Tibial nerve (tissue), 4 donors: ENCODE measurements at places on chromosomes 2 and 18. TPM values are rescaled to one million over a fixed set of nuclear protein-coding genes. Genes with fewer than 3 reads are reported as not detected.

Gene FAM124B
- 9.2 TPM for total RNA-seq

Gene B3GNT7
- 2.6 TPM for total RNA-seq

Gene CFC1
- not detected for total RNA-seq

DNA sequence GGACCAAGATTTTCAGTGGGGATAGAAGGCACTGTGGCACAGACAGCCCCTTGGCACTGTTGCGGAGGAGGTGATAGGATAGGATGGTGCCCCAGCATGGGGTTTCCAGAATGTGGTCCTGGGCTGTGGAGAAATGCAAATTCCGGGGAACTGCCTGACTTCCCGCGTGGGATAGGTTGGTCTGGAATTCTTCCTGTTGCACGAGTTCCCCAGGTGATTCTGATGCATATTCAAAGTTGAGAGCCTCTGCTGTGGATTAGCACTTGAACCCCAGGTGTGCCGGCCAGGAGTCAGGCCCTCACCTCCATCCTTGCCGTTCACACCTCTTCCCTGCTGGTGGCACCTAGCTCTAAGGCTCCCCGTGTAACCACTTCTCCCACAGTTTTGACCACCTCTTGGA lies 15.5 kb downstream of the NCK2 start:
- peaks cover 39% of the 10 kb centered on the region for H3K4me1 ChIP-seq
- H3K36me3 ChIP-seq: no peaks in the 10 kb centered on the region
- no peak overlapping the region for H3K4me3 ChIP-seq

GRCh38 chr18:21196426-21196825 lies 45.6 kb upstream of the GREB1L start:
- H3K27ac ChIP-seq: no peak overlapping the region
- no peaks in the 10 kb centered on the region for H3K36me3 ChIP-seq
- H3K4me3 ChIP-seq: no peak overlapping the region
- peaks cover 5% of the 10 kb centered on the region for H3K27me3 ChIP-seq
- H3K4me1 ChIP-seq: no peaks in the 10 kb centered on the region

GRCh38 chr2:147342329-147342728 lies 502.5 kb upstream of the ACVR2A start:
- H3K27ac ChIP-seq: no peak overlapping the region
- no peak for DNase-seq
- no peaks in the 10 kb centered on the region for H3K27me3 ChIP-seq
- no peaks in the 10 kb centered on the region for H3K36me3 ChIP-seq
- H3K4me1 ChIP-seq: no peaks in the 10 kb centered on the region

DNA sequence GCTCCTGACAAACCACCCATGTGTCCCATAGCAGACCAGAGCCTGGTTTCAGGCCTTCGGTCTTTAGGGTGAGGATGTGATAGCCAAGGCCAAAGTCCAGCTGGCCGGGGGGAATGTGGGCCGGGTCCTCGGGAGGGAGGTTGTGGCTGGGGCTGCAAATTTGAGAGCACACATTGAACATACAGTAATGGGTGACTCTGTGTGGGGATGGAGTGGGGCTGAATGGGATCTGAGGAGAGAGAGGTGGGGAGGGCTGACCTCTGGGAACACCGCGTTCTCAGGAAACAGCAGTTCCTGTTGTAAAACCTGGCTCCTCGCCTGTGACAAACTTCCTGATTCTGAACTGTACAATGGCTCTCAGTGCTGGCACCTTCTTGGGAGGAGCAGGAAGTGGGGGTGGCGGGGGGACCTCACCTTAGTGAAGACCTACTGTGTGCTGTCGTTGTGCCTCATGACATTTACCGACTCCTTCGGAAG lies 48.8 kb downstream of the MCFD2 start:
- peak overlapping the region; percentile 48 for H3K27ac ChIP-seq
- no peaks in the 10 kb centered on the region for H3K36me3 ChIP-seq
- DNase-seq: no peak
- H3K4me3 ChIP-seq: no peak overlapping the region
- H3K27me3 ChIP-seq: no peaks in the 10 kb centered on the region
- no peaks in the 10 kb centered on the region for H3K4me1 ChIP-seq

DNA sequence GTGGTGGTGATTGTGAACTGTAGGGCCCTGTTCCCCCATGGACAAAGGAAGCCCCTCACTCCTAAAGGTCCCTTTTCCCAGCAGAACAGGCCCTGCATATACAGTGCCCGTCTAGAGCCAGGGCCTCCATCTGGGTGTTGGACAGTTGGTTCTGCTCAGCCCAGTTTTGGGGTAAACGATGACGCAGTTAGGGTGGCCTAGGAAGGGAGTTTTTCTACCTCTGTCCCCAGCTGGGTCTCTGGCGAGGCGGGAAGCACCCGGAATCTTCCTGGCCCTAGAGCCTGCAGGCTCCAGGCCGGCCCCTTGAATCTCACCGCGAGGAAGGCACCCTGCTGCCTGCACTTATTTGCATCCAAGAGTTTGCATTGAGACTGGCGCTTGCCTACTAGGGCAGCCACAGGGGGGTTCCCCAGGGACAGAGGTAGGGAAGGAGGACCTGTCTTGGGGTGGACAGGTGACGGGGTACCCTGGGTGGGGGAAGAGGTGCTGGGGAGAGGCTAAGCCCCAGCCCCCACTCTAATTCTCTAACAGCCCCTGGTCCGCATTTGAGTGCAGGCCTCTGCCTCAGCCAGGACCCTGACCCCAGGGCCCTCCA lies 529 bp upstream of the MTA3 start:
- H3K27me3 ChIP-seq: no peaks in the 10 kb centered on the region
- no peaks in the 10 kb centered on the region for H3K4me1 ChIP-seq
- peak overlapping the region; percentile 74 for H3K4me3 ChIP-seq
- no peak for DNase-seq
- H3K27ac ChIP-seq: peak overlapping the region; percentile 92

GRCh38 chr18:9380621-9381395 lies 46.2 kb downstream of the TWSG1 start:
- no peaks in the 10 kb centered on the region for H3K27me3 ChIP-seq
- H3K4me1 ChIP-seq: no peaks in the 10 kb centered on the region
- peak overlapping the region; percentile 2 for H3K27ac ChIP-seq
- H3K36me3 ChIP-seq: no peaks in the 10 kb centered on the region
- DNase-seq: no peak
- no peak overlapping the region for H3K4me3 ChIP-seq

DNA sequence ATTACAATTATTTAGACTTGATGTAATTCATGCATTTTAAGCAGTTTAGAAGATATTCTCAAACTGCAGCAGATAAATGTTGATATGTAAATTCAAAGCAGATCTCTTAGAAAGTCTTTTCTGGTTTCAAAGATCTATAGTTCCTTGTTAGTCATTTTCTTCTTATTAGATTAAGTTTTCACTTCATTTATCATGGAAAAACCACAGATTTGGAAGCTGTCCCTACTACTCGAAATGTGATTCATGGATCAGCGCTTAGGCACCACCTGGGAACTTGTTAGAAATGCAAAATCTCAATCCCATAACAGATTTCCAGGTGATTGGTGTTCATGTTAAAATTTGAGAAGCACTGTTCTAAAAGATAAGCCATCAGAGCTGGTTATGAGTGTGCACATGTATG lies 92.8 kb upstream of the CDH2 start:
- no peak overlapping the region for H3K4me3 ChIP-seq
- no peaks in the 10 kb centered on the region for H3K27me3 ChIP-seq
- no peak overlapping the region for H3K27ac ChIP-seq
- H3K4me1 ChIP-seq: no peaks in the 10 kb centered on the region

DNA sequence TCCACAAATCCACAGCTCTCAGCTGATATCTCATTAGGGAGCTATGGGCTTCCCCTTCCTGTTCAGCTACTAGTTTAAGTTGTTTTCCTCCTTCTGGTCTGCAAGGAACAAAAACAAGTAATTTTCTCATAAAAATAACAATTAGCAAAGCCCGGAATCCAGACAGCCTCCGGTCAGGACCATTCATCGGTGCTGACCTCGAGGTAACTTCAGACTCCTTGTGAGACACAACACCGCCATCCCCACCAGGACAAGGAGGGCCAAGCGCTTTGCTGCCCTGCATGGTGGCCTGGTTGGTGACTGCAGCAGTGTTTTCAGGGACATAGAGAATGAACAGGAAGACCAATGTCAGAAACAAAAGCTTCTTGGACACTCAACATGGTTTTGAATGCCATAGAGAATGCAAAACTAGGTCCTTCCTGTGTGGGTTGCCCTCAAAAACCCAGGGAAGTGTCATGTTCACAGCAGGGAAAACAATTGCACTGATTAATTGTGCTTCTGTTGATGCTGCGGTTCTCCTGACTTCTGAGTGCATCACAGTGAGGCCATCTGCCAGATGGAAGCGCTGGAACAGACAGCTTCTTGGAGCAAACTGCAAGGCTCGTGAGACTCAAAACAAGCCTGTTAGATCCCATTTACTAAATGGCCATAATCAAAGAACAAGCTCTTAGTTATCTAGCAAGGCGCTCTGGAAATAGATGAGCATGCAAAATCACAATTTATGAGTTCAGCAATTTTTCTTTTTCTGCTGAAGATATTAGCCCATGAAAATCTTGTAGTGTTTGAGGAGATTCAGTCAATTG lies 77.1 kb downstream of the HS1BP3 start:
- no peak overlapping the region for H3K4me3 ChIP-seq
- H3K4me1 ChIP-seq: peaks cover 94% of the 10 kb centered on the region
- peak overlapping the region; percentile 10 for H3K27ac ChIP-seq
- peak; percentile 48 for DNase-seq
- no peaks in the 10 kb centered on the region for H3K36me3 ChIP-seq
- H3K27me3 ChIP-seq: no peaks in the 10 kb centered on the region

Gene IL1RN
- total RNA-seq: not detected

- H3K4me1 ChIP-seq: no peaks in the 10 kb centered on the region
- DNase-seq: no peak
- H3K27ac ChIP-seq: no peak overlapping the region
- H3K27me3 ChIP-seq: no peaks in the 10 kb centered on the region
- no peaks in the 10 kb centered on the region for H3K36me3 ChIP-seq
- H3K4me3 ChIP-seq: no peak overlapping the region
Measured at GRCh38 chr2:112159454-112159921, 21.3 kb downstream of the FBLN7 start.

DNA sequence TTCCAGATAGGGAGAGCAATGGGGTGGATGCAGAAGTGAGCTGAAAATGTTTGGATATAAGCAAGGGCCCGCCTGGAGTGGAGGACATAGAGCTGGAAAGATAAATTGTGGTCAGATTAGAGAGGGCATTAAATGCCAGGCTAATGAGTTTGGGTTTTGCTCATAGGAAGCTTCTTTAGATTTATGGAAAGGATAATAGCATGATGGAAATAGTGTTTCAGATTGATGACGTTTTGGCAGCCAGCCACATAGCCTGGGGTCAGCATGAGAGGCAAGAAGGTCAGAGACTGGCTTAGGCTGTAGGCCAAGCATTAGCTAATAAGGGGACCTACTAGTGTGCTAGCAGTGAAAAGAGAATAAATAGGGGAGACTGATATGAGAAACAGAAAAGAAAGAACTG lies 321.6 kb downstream of the STK39 start:
- no peaks in the 10 kb centered on the region for H3K36me3 ChIP-seq
- no peaks in the 10 kb centered on the region for H3K4me1 ChIP-seq
- H3K4me3 ChIP-seq: no peak overlapping the region
- no peaks in the 10 kb centered on the region for H3K27me3 ChIP-seq

- no peaks in the 10 kb centered on the region for H3K27me3 ChIP-seq
- no peaks in the 10 kb centered on the region for H3K36me3 ChIP-seq
- H3K4me3 ChIP-seq: peak overlapping the region; percentile 74
- DNase-seq: no peak
Measured at GRCh38 chr2:85753035-85753524, 711 bp upstream of the ATOH8 start.

DNA sequence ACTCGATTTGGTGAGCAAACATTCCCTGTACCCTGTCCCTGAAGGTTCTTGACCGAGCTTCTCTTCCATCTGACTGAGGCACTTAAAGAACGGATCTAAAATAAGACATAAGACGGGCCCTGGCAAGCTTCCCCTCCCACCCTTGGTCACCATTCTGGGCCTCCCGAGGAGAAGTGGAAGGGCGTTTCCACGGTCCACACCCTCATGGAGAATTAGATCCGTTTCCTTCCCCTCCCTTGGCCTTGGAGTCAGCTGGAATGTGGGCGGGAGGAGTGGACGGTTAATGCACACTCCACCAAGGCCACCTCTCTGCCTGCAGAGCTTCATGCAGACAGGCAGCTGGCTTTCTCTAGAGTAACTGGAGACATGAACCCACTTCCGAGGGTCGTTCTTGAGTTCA lies 257.3 kb upstream of the APCDD1 start:
- no peaks in the 10 kb centered on the region for H3K36me3 ChIP-seq
- no peaks in the 10 kb centered on the region for H3K4me1 ChIP-seq
- no peak for DNase-seq
- no peak overlapping the region for H3K4me3 ChIP-seq
- H3K27me3 ChIP-seq: no peaks in the 10 kb centered on the region
- H3K27ac ChIP-seq: no peak overlapping the region

GRCh38 chr2:66446941-66447340 lies 12.0 kb downstream of the MEIS1 start:
- DNase-seq: no peak
- H3K36me3 ChIP-seq: peaks cover 3% of the 10 kb centered on the region
- H3K4me3 ChIP-seq: no peak overlapping the region
- H3K27me3 ChIP-seq: peaks cover 17% of the 10 kb centered on the region

GRCh38 chr2:168160897-168161296 lies 86.5 kb downstream of the STK39 start:
- H3K36me3 ChIP-seq: no peaks in the 10 kb centered on the region
- no peak overlapping the region for H3K4me3 ChIP-seq
- H3K27ac ChIP-seq: no peak overlapping the region
- DNase-seq: no peak
- H3K27me3 ChIP-seq: no peaks in the 10 kb centered on the region

- no peak for DNase-seq
- no peaks in the 10 kb centered on the region for H3K36me3 ChIP-seq
- peaks cover 10% of the 10 kb centered on the region for H3K4me1 ChIP-seq
Measured at GRCh38 chr2:215847056-215847455, 166.3 kb downstream of the MREG start.

Gene CCDC74B
- total RNA-seq: 26.6 TPM
